Aortic smooth muscle cell (primary cell): ENCODE measurements at places on chromosomes 2 and 18. TPM values are rescaled to one million over a fixed set of nuclear protein-coding genes. Genes with fewer than 3 reads are reported as not detected.

Gene SLC14A1
- total RNA-seq: 443 and 540 TPM in 2 replicates

Gene CIB4
- total RNA-seq: not detected in 2 replicates

Gene MARCO
- total RNA-seq: not detected in 2 replicates

Gene SLC4A5
- total RNA-seq: under 0.01 and 0.31 TPM in 2 replicates

Gene SULT1C4
- total RNA-seq: 0.13 and 0.19 TPM in 2 replicates

Gene HAAO
- 0.53 and 1.1 TPM in 2 replicates for total RNA-seq

Gene YES1
- 82.6 and 91.6 TPM in 2 replicates for total RNA-seq

Gene EIF5B
- total RNA-seq: 24.7 and 31.5 TPM in 2 replicates

Gene HRH4
- under 0.01 and 0.06 TPM in 2 replicates for total RNA-seq

Gene NETO1
- total RNA-seq: not detected in 2 replicates

Gene SMPD4
- total RNA-seq: 9.8 and 13.1 TPM in 2 replicates

Gene SPDYA
- 0.79 and 1.6 TPM in 2 replicates for total RNA-seq

Gene AMER3
- total RNA-seq: not detected in 2 replicates

Gene UGT1A5
- total RNA-seq: not detected in 2 replicates

Gene CCDC74B
- total RNA-seq: 6.8 and 7.1 TPM in 2 replicates

Gene ZSWIM2
- total RNA-seq: not detected in 2 replicates

Gene SNTG2
- total RNA-seq: not detected in 2 replicates

Gene PIEZO2
- total RNA-seq: 0.31 and 4.1 TPM in 2 replicates

Gene C2orf80
- total RNA-seq: not detected in 2 replicates

Gene TET3
- total RNA-seq: 2.4 and 3.0 TPM in 2 replicates

Gene PRR30
- not detected in 2 replicates for total RNA-seq
